ENCODE measurements at places on chromosomes 3 and 15.

GRCh38 chr3:122458992-122459391 is 43.1 kb upstream of the WDR5B start:
- DNase-seq, result peak; percentile 12

GRCh38 chr15:85725564-85725963 is 69.2 kb downstream of the KLHL25 start:
- no peak for DNase-seq

DNA sequence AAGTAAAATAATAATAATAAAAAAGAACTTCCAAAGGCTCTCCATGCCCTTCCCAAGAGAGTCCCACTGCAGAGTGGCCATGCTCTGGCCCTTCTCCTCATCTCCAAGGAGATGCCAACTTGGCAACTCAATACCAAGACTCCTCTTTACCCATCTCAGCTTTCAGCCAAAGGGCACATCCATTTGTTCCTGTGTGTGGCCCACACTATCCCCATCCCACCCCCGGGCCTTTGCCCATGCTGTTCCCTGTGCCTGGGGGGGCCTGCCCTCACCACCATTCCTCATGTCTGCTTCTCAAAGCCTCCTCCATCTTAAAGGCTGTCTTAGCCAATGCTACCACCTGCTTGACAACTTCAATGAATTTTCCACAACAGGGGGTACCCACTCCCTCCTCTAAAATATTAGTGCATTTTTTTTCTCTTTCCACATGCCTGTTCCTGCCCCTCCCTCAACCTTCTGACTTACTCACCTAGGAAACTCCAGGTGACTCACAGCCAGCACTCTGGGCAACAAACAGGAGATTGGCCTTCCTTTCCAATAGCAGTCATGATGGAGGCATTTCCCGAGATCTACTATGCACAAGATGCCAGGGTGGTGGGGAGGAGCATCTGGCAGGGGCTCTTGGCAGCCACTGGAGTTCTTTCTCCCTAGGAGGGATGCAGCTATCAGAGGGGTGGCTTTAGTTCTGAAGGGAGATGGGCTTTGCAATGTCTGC is 109.4 kb upstream of the SMAD3 start:
- DNase-seq, result no peak

- no peak for DNase-seq
These were observed 44.9 kb upstream of the TSEN2 start for GRCh38 chr3:12439161-12439940.

- DNase-seq, result no peak
These were observed 18.6 kb downstream of the CCR9 start for GRCh38 chr3:45904931-45905330.

- DNase-seq, result no peak
These were observed 80.0 kb upstream of the SPATA16 start for GRCh38 chr3:173221010-173221409.

DNA sequence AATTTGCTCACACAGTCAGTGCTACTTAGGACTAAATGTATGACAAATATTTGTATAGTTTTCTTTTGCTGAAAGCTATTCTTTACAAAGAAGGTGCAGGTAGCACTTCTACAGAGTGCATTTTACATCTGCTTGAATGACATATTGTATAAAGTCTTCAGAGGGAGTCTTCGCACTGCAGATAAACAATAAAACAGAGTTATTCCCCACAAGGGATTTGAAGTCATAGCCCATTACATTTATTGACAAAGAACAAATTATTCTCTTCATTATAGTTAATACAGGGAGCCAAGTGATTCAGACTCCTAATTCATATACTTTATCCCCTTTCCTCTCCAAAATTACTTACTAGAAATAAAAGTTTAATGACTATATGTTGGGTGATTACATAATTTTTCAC is 529.7 kb downstream of the EDEM1 start:
- DNase-seq, result no peak

DNA sequence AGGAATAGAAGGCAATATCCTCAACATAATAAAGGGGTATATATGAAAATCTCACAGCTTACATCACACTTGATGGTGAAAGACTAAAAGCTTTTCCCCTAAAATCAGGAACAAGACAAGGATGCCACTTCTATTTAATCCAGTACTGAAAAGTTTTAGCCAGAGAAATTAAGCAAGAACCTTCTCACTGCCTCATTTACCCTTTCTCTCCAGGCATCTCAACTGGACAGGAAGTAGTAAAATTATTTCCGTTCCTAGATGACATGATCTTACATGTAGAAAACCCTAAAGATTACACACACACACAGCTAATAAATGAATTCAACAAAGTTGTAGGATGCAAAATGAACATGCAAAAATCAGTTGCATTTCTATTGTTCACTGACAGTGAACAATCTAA is 11.2 kb downstream of the SCAP start:
- no peak for DNase-seq

DNA sequence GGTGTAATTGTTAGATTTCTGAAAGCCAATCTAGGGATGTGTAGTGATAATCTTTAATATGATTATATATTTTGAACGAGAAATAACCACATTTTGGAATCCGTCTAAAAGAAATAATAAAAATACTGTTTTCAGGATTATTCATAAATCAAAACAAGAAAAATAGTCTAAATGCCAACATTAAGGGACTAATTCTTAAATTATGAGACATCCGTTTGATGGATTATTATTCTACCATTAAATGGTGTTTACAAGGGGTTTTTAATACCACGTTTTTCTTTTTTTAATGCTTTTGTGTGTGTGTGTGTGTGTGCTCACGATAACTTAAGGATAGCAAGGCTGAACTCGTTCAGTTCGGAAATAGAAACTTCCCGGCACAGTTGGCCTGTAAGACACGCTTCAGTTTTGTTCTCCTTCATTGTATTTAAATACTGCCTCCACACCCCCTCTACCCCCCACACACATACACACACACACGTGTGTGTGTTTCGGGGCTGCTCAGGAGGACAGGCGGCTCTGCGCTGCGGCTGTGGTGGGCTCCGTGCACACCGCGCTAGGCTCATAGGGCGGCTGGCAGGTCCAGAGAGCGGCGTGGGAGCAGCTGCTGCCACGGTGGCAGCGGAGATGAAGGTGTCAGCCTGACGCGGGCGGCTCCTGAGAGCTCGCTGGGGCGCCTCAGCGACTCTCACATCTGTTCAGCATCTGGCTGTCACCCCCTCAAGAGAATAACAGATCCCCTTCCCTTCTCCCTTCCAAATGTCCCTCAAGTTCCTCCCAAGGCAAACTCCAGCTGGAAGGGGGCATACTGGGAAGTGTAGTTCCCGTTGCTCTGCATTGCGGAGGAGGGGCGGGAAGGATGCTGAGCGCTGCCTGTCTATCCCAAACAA is 23.0 kb upstream of the ANP32A start:
- DNase-seq, result no peak

GRCh38 chr3:42581400-42581708 is 413 bp downstream of the SEC22C start:
- DNase-seq, result no peak

GRCh38 chr15:38818157-38818790 is 253.7 kb upstream of the RASGRP1 start:
- DNase-seq, result no peak

DNA sequence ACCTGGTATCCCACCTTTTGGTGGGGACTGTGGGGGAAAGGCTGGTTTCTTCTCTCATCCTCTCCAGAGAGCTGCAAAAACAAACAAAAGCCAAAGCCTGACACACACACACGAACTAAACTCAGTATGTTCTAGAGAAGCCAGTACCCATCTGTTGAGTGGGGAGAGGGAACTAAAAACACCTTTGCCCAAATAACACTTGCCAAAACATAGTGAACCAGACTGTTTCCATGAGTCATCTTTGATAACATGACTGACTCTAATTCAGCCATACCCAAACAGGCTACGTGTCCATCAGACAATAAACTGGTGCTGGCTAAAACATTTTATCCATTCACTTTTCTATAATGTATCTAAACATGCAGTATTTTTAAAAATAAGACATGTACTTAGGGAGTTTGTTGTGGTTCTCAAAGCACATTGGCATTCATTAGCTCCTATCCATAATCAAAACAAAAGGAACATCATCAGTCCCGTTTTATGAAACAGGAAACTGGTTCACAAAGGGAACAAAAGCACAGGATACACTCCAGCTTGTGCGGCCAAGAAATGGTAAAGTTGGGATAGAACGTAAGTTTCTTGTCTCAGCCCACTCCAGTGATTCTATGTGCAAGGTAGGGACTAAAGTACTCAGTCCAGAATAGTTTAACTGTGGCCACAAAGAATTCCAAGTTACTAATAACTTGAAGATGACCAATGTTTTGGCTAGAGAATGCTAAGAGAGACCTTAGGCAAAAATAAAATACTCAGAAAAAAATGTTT is 16.1 kb downstream of the LYSMD2 start:
- no peak for DNase-seq

- DNase-seq, result peak; percentile 63
These were observed 1.9 kb downstream of the SCAPER start for GRCh38 chr15:76903251-76903681.

DNA sequence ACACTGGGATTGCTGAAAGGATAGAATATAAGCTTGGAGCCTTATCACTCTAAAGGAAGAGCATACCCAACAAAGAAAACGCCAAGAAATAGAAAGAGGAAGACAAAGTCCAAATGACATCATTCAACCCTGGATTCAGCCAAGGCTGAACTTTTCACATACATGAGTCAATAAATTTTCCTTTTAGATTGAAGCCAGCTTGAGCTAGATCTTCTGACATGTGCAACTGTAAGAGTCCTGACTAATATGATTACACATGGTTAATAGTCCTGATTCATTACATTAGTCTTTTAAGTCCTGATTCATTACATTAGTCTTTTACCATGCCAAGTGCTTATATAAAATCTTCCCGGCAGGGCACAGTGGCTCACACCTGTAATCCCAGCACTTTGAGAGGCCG is 13.6 kb upstream of the DENND6A start:
- DNase-seq, result peak; percentile 44

- DNase-seq, result no peak
These were observed 888 bp downstream of the TMEM115 start for GRCh38 chr3:50358355-50358910.

DNA sequence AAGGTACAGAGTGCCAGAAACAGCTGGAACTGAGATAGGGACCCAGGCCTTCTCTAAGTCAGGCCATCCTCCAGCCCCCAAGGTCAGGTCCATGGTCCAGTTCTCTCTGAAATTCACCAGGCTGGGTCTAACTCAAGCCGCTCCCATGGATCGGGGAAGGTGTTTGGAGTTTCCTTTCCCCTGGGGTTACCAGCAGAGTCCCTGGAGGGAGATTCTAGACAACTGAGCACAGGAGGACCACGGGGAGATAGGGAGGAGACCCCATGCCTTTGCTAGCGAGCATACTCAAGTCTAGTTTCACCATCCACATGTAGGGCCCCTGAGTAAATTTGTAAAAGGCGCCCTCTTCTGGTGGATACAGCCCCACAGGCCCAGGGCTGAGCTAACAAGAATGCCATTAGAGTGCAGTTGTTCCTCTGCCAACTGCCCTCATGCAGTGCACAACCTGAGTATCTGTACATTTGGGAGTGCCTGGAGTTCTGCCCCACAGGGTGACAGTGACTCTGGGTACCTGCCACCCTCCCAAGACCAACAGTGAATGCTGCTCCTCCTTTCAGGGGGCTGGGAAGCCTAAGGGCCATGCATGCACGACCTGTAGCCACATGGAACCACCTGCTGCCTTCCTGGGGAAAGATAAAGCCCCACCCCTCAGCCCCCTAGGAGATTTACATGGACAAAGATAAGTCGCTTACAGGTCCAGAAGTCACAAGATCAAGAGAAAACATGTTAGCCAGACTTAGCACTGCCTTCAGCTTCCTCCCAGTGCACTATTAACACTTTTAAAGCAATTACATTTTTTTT is 89.0 kb downstream of the IQSEC1 start:
- peak; percentile 76 for DNase-seq

GRCh38 chr3:23762214-23762613 is 43.5 kb upstream of the UBE2E1 start:
- no peak for DNase-seq

- no peak for DNase-seq
These were observed 173.6 kb downstream of the ZBTB20 start for GRCh38 chr3:114973536-114973935.

- DNase-seq, result no peak
These were observed 44.7 kb downstream of the ATP11B start for GRCh38 chr3:182837855-182838454.

DNA sequence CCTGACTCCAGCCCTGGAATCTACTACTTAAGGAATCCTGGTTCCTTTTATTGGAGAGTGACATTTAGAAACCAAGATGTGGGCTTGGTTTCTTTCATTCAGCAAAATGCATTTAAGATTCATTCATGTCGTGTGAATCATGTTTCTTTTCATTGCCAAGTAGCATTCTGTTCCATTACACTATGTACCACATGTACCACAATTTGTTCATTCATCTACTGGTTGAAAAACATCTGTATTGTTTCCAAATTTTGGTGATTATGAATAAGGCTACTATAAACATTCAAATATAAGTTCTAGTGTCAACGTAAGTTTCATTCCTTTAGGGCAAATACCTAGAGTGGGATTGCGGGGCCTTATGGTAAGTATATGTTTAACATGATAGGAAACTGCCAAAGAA is 264.2 kb downstream of the VPS13C start:
- DNase-seq, result no peak

GRCh38 chr3:48397767-48398681 is 26.0 kb downstream of the FBXW12 start:
- no peak for DNase-seq

DNA sequence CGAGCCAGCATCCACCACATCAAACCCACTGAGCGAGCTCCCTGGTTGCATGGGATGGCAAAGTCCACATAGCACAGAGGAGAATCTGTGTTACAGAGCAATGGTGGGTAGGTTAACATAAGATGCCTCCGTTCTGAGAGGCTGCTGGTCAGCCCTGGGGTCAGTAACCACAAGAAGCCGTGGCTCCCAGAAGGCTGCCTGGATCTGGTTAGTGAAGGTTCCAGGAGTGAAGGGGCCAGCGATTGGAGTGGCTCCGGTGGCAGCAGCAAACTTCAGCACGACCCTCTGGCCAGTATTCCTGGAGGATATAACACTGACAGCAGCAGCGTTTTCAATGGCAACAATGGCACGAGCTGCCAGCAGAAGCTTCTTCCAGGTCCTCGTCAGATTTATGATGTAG is 18.4 kb upstream of the PIGZ start:
- no peak for DNase-seq

GRCh38 chr3:72380711-72381493 is 467.3 kb downstream of the SHQ1 start:
- DNase-seq, result no peak

- no peak for DNase-seq
These were observed 768.6 kb downstream of the ZPLD1 start for GRCh38 chr3:103203441-103203840.

GRCh38 chr15:26352909-26353308 is 420.0 kb downstream of the GABRB3 start:
- no peak for DNase-seq

DNA sequence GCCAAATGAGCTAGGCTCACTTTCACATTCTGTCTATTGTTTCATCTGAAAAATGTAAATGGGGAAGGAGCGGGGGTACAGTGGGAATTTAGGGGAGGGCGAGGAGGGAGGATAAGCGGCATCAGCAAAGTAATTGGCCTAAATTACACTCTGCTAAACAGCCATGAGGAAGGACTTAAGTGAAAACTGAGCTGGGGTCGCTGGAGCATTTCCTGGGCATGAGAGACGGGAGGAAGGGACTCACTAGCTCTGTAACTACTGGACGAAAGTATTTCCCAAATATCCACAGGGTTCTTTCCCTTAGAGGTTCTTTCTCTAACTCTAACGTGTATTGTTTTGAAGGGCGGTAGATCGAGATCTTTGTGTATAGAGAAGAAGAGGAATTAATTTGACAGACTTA is 418.0 kb downstream of the SOX2 start:
- no peak for DNase-seq
